Activated CD8-positive, alpha-beta memory T cell treated with anti-CD3 and anti-CD28 coated beads for 1 hour (primary cell): ENCODE measurements at places on chromosomes 3 and 15.

- no peak for DNase-seq
These were observed 17.4 kb downstream of the ZIC4 start for GRCh38 chr3:147388700-147389580.

DNA sequence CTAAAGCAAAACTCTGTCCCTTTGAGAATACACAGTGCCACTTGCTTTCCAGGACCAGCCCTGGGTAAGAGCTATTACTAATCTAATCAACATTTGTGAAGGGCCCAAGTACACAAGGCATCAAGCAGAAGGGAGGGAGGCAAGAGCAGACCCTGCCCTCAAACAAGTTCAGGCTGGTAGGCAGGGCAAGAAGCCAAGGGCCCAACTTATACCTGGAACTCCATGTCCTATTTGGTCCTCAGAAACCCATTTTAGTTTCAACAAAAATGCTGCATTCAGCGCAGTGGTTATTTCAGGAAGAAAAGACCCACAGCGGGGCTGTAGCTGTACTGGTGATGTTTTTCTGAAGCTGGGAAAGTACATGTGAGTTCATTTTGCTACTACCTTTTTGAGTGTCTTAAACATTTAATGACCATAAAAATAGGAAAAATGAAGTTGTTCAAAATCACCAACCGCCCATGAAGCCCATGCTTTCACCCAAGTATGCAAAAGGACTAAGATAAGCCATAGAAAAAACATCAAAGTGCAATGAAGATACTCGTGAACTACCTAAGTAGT lies 2.8 kb downstream of the RPS17 start:
- DNase-seq = no peak

- no peak for DNase-seq
These were observed 18.4 kb downstream of the KLF13 start for GRCh38 chr15:31344823-31345605.

DNA sequence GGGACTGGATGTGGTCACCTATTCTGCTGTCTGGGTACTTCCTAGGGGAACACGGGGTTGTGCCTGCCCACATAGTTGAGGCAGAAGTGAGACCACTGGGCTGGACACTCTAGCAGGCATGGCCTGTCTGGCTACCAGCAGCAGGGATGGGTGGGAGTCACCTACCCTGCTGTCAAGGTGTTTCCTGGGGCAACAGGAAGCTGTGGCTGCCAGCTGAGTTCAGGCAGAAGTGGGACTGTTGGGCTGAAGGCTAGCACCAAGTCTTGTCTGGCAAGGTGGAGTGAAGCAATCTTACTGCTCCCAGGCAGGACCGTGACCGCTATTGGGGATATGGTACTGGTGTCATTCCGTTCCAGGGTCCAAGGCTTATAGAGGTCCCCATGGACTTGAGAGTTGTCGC lies 20.3 kb upstream of the ZDHHC23 start:
- no peak for DNase-seq

DNA sequence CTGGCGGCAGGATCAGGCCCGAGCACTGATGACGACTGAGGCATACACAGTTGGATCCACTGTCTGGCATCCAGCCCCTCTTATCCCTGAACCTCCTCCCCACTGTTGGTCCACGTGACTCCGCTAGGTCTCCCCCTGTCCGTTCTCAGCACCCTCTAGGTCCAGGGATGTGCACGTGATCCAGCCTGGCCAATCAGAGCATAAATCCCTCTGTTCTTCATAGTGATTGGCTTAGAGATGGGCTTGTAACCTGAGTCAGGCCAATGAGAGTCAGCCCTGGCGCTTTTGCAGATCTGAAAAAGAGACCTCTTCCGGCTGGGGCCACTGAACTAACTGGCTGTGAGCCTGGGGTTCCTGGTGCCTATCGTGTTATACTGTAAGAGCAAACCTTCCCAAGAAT lies 20.5 kb upstream of the IQSEC1 start:
- DNase-seq = no peak

DNA sequence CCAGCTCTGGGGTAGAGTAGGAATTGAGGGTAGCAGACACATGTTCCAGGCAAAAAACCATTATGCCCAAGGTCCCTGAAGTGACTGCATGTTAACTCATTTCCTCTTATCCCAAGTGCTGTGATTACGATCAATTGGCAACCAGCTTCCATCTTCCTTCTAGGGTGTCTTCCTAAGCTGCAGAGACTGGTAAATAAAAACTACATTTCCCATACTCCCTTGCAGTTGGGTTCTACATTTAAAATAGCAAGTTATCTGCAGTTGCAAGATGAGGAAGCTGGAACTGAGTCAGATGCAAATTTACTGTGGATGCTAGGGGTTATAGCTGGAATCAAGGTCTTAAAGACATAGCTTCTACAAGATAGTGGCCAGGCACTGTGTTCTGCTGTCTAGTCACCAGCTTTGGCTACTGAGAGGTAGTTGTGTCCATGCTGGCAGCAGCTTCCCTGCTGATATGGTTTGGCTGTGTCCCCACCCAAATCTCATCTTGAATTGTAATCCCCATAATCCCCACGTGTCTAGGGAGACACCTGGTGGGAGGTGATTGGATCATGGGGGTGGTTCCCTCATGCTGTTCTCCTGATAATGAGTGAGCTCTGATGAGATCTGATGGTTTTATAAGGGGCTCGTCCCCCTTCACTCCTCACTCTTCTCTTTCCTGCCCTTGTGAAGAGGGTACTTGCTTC lies 51.3 kb upstream of the FBN1 start:
- DNase-seq = no peak

DNA sequence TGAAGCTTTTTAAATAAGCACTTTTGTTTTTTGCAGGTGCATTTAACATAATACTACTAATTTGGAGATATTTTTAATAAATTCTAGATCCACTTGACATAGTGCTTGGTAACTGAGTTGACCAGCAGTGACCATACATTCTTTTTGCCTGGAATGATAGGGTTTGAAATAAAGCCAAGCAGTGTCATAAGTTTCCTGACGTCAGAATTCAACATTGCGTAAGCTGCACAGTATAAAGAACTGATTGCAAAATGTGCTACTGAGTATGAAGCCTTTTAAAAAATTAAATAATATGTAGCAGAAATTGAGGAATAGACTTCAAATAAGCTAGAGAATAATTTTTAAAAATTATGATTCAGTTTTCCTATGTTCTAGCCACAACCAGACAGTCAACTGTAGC lies 454.6 kb upstream of the ARPP21 start:
- DNase-seq = no peak

- no peak for DNase-seq
These were observed 62.2 kb downstream of the VGLL4 start for GRCh38 chr3:11581237-11582190.
